ENCODE measurements at places on chromosomes 7 and 10. TPM values are rescaled to one million over a fixed set of nuclear protein-coding genes. Genes with fewer than 3 reads are reported as not detected.

GRCh38 chr10:79072994-79073645 lies 4.4 kb downstream of the ZMIZ1 start:
- no peak for DNase-seq

The PNLIP gene
- not detected for total RNA-seq

The GAD2 gene
- total RNA-seq = not detected

DNA sequence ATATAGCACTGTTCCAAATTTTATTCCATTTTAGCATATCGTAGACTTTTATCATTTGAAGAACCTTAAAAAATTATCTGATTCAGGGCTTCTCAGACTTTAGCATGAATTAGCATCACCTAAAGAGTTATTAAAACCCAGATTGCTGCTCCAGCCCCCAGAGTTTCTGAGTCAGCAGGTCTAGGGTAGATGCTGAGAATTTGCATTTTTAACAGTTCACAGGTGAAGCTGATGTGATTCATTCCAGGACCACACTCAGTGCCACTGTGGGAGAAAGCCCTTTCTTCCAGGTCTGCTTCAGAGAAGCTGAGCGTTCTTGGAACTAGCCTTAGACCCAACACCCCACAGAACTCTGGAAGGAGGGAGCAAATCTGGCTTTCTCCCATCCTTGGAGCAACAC lies 174.1 kb upstream of the YAE1 start:
- no peak for DNase-seq

DNA sequence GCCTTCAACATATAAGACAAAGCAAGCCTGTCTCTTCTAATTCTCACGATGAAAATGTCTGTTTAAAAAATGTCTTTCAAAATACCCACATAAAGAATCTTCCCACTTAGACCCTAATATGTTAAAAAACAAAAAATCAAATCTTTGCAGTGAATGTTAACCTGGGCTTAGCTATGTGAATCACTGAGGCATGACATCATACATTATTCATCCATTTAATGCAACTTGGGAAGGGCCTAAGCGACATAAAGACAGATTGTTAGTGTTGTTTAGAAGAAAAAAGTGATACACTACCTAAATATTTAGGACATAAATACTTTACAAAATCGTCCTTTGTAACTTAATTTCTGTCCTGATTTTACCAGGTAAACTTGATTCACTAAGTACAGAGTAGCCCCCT lies 648.5 kb upstream of the NRP1 start:
- no peak for DNase-seq

DNA sequence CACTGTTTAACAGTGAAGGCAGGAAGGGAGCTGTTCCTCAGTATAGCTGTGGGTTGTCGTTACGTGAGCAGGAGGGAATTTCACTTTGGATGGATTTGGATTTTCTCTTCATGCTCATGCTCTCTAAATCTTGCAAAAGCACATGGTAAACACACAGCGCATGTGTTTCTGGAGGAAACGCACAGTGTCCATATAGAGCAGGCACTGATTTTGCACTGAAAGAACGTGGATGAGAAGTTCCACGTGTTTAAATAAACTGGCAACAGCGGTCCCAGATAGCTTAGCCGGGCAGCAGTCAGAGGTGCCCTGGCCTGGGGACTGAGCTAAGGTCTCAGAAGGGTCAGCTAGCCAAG lies 188.6 kb downstream of the MGMT start:
- no peak for DNase-seq

The TTYH3 gene
- 34.7 TPM for total RNA-seq

The RBP3 gene
- total RNA-seq = not detected

GRCh38 chr7:130022115-130022514 lies 29.1 kb downstream of the ZC3HC1 start:
- no peak for DNase-seq

DNA sequence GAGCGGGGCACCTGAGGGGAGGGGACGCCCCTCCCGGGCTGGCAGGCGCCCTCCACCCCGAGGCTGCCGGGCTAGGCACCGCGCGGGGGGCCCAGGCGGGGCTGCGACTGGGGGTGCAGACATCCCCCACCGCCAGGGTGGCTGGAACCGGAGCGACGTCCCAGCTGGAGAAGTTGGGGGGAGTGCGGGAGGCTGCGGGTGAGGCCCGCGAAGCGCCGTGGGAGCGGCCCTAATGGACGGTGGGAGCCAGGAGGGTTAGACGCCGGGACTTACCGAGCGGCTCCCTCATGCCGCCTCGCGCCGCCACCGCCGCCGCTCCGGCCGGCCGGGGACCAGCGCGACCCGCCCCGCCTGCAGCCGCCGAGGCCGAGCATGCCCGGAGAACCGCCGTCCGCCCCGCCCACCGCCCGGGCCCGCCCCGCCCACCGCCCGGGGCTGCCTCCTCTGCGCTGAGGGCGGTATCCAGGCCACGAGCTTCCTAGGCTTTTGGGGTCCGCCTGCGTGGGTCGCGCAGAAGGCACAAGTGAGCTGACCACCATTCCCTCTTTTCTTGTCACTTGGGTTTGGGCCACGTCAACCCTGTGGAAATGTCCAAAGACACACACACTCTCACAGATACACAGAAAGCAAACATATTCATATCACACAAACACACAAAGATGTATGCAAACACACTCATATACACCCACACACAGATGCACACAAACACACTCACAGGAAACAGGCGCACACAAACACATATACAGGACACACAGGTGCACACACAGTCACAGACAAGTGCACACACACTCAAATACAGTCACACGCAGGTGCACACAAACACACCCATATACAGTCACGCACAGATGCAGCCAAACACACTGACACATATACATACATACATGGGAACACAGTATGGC lies at the start of gene JCAD:
JCAD (minus strand) TSS at position 378 of the 899 bp plus-strand sequence. CDS start 11,774 bp downstream, outside the sequence.
- peak; percentile 64 for DNase-seq

GRCh38 chr10:89563861-89564478 lies 28.6 kb upstream of the SLC16A12 start:
- peak; percentile 43 for DNase-seq

The CLRN3 gene
- total RNA-seq = not detected

GRCh38 chr7:91569728-91570457 lies 305.7 kb downstream of the FZD1 start:
- no peak for DNase-seq

DNA sequence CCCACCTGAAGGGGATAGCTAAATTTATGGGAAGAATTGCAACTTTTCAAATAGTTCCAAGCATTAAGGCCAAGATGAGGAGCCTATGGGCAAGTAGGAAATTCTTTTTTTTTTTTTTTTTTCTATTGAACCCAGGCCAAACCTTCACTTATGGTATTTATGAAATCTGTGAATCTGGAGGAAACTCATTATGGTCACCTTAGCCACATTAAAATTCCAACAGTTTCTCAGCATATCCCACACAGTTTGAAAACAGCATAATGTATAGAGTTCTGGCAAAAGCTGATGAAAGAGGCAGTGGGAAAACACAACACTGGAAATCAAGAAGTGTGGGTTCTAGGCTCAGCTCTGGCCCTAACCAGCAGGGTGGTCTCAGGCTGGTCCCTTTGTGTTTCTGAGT lies 236.9 kb downstream of the PTEN start:
- DNase-seq = no peak

The GCK gene
- total RNA-seq = not detected

- DNase-seq = peak; percentile 89
Measured at GRCh38 chr7:13981070-13981469, 8.4 kb downstream of the ETV1 start.

GRCh38 chr10:5606864-5607263 lies 59.5 kb downstream of the ASB13 start:
- DNase-seq = no peak

GRCh38 chr10:95356190-95356955 lies 65.6 kb upstream of the PDLIM1 start:
- no peak for DNase-seq

The ZNF488 gene
- not detected for total RNA-seq

The PAX2 gene
- total RNA-seq = not detected

The KCNK18 gene
- total RNA-seq = not detected

- peak; percentile 57 for DNase-seq
Measured at GRCh38 chr10:61899997-61900828, 1.3 kb upstream of the ARID5B start.

- no peak for DNase-seq
Measured at GRCh38 chr7:47089461-47089860, 492.4 kb downstream of the TNS3 start.

GRCh38 chr10:69475433-69475830 lies 24.2 kb downstream of the TSPAN15 start:
- DNase-seq = no peak

DNA sequence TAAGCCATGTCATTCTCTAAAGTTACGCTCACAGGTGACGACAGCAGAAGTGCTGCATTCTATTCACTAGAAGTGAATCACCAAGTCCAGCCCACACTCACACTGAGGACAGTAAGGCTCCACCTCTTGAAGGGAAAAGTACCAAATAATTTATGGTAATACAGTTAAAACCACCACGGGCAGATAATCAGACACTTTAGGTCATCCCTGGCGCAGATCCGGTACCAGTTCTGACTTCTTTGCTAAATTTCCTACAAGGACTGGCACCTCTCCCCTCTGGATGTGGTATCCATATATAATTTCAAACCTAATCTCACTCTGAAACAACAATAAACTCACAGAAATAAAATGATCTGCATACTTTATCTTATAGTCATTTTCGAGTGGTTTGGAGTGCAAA lies 954.7 kb upstream of the GHITM start:
- DNase-seq = no peak

- DNase-seq = no peak
Measured at GRCh38 chr7:44983742-44984477, 5.1 kb upstream of the MYO1G start.

- DNase-seq = no peak
Measured at GRCh38 chr7:106110885-106111654, 1.0 kb downstream of the SYPL1 start.

- DNase-seq = no peak
Measured at GRCh38 chr10:51542853-51543252, 156.5 kb downstream of the CSTF2T start.

The AS3MT gene
- 1.2 TPM for total RNA-seq

The EBLN1 gene
- not detected for total RNA-seq

DNA sequence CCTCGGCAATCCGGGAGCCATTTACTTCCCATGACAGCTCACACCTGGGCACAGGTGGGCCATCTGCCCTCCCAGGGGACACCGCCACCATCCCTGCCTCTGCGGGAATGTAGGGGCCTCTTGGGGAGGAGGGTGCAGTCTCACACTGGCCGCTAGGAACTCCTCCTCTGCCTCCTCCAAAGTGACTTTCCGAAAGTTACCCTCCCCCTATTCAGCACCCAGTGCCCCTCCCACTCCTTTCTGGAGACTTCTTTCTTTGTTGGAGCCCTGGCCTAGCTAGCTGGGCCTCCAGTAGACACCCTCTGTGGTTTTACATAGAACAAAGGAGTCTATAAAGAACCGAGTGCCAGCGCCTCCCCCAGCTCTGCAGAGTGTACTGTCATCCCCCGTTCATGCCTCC lies 45.8 kb upstream of the MNX1 start:
- no peak for DNase-seq

The UPK3BL2 gene
- total RNA-seq = 27.6 TPM

The LOXL4 gene
- 0.72 TPM for total RNA-seq

DNA sequence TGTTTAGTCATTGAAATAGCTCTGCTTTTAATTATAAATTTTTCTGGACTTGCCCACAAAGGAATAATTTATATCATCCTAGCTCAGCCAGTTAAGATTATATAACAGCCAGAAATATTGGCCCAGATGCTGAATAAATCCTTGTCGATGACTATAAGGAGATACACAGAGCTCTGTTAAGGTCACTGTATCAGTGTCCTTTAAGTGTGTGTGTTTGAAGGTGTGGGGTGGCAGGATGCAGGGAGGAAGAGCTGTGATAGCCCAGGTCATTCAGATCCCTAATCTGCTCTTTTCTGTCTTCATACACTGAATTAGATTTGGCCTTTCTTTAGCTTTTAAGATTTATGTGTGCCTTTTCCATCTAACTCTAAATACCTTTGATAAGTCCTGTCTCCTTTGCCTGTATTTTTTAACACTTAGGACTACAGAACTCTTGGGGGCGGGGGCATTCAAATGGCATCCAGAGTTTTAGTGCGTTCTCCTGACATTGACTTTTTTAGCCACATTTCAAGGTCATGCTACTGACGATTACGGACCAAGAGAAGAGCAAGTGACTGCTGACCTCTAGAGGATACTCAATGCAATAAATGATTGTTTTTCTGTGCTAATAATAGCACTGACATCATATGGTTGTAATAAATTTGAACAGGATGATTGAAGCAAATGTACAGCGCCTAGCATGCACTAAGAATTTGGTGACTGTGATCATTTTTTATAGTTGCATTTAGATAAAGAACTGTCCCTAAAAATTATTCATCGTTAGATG lies 172.3 kb downstream of the CACNB2 start:
- peak; percentile 19 for DNase-seq

The PDLIM1 gene
- 14.8 TPM for total RNA-seq

DNA sequence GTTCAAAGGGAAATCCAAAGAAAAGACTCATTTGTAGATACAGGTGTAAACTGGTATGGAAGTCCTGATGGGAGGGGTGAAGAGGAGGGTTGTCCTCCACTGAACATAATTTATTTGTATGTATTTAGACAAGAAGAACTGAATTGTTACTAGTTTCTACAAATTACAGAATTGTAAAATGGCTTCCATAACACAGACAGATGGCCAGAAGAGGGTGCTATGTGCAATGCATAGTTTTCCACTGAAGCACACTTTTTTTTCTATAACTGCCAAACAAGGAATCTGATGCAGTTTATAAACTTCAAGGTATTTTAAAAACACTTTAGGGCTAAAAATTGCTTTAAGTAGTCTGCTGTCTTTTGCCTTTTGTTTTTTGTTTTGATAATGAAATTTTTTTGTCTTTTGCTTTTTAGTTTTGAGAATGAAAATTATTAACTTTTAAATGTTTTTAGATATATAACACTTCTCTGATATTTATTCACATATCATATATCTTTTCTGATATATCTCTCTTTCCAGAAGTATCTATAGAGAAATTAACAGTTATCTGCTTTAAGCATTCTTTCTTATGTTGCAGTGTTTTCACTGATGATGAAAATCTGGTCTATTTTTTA lies 58.5 kb downstream of the PHYHIPL start:
- peak; percentile 24 for DNase-seq

GRCh38 chr7:77697535-77697831 lies 1.2 kb downstream of the RSBN1L start:
- no peak for DNase-seq

GRCh38 chr10:120431251-120431651 lies 25.8 kb upstream of the PLPP4 start:
- DNase-seq = no peak

DNA sequence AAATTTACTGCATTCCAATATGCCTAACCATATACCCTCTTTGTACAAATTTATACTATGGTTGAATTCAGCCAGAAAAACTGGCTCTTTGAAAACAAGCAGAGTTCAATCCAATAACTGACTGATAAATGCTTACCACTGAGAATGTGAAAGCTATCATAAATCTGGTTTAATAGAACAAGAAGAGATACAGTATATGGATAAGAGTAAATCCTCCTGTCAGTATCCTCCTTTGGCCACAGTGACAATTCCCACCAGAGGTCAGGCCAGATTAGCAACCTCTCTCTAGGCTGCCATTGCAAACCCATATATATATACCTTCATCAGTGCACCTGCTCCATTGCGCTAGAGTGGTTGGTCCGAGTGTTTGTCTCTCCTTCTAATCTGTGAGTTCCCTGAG lies 647.2 kb downstream of the GRM8 start:
- no peak for DNase-seq

- no peak for DNase-seq
Measured at GRCh38 chr10:58757352-58758065, 244.8 kb downstream of the BICC1 start.
